ENCODE measurements at places on chromosomes 7 and 10.

- no peak for DNase-seq
Measured at GRCh38 chr10:20984662-20985061, 87.6 kb upstream of the NEBL start.

GRCh38 chr7:106622654-106623314 is 38.2 kb downstream of the CCDC71L start:
- no peak for DNase-seq

GRCh38 chr7:36175886-36176285 is 22.8 kb downstream of the EEPD1 start:
- no peak for DNase-seq

DNA sequence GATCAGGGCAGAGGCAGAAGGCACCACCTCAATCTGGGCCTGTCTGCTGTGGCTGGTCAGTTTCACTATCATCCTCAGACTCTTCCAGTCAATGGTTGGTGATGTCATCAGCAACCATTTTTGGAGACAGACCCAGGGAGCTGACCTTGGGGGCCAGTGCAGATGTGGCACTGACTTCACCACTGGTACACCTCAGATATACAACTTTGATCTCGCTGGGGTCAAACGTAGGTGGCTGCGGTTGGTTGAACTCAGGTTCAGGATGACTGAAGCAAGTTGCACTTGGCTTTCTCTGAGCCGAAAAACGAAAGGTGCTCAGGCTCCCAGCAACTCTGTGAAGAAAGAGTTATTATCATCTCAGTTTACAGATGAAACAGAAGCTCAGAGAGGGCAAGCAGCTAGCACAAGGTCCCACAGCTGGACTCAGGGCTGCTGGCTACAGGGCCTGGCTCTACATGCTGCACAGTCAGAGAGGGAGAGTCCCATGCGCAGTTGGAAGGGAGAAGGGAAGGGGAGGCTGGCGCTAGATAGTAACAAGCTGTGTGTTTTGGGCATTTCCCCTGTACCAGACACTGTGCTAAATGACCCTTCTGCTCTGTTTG is 27.2 kb downstream of the ANKRD16 start:
- no peak for DNase-seq

DNA sequence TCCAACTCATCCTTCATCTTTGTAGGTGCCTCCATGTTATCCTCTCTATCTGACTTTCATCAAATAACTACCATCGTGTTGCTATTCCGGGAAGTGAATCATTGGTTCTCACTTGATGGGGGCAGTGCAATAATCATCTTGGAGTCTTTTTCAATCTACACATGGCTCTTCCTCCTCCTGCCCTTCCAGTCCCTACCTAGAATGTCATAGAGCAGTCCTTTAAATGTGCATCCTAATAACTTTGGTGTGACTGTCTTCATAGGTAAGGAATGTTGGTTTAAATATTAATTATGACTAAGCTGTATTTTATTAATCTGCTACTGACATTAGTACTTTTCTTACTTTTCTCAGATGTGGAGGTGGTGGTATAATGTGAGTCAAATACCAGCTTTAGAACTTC is 8.4 kb upstream of the CDK14 start:
- DNase-seq: no peak

DNA sequence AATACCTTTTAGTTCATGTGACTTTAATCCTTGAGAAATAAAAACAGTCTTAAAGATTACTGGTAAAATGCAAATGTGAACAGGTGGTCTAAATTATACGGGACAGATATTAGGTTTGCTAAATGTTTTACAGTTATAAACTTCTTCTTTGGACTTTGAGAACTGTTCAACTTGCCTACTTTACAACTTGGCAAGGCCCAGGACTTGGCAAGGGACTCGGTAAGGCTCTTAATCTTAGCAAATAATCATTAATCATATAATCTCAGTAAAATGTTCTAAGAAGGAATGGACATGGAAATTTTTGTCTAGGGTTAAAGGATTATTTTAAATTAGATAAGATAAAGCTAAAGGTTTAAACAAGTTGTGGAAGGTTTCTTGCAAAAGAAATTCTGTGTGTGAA is 4.8 kb upstream of the UBE2D4 start:
- DNase-seq: no peak

GRCh38 chr10:106435081-106435480 is 729.4 kb downstream of the SORCS1 start:
- DNase-seq: no peak

DNA sequence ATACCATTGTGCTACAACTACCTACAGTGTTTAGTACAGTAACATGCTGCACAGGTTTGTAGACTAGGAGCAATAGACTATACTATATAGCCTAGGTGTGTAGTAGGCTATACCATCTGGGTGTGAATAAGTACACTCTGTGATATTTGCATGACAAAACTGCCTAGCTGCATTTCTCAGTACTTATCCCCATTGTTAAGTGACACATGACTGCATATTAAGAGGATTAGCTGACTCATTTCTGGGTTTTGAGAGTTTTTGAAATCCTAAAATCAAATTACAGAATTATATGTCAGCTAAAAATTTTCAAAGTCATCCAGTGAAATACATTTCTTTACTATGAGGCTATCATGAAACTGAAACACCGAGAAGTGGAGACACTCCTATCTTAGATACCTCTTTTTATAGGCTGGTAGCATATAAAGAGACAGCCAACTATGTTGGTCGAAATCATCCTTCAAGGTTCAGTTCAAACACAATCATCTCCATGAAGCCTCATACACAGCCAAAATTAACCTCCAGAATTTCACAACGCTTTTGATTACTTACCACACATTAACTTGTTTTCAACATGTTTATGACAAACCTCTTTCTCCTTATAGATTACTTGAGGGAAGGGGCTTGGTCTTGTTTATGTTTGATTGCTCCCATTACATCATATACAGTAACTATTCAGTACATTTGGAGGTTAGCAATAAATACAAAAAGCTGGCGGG is 89.8 kb upstream of the ANK3 start:
- DNase-seq: no peak

GRCh38 chr10:111390813-111391563 is 314.2 kb downstream of the ADRA2A start:
- DNase-seq: no peak

- no peak for DNase-seq
Measured at GRCh38 chr7:155818154-155818819, 6.0 kb upstream of the SHH start.

- no peak for DNase-seq
Measured at GRCh38 chr10:22500656-22501340, 155.5 kb downstream of the SPAG6 start.

DNA sequence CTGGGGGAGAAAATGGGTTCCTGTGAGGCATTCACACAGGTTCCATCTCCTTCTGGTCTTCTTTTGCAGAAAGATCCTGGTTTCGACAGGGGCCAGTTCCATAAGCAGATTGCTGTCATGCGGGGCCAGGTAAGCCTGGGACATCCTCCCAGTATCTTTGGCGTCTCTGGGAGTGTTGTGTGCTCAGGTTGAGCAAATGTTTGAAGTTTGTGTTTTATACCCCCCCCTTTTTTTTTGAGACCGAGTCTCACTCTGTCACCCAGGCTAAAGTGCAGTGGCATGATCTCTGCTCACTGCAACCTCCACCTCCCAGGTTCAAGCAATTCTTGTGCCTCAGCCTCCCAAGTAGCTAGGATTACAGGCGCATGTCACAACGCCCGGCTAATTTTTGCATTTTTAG is 20.0 kb downstream of the AVPI1 start:
- no peak for DNase-seq

DNA sequence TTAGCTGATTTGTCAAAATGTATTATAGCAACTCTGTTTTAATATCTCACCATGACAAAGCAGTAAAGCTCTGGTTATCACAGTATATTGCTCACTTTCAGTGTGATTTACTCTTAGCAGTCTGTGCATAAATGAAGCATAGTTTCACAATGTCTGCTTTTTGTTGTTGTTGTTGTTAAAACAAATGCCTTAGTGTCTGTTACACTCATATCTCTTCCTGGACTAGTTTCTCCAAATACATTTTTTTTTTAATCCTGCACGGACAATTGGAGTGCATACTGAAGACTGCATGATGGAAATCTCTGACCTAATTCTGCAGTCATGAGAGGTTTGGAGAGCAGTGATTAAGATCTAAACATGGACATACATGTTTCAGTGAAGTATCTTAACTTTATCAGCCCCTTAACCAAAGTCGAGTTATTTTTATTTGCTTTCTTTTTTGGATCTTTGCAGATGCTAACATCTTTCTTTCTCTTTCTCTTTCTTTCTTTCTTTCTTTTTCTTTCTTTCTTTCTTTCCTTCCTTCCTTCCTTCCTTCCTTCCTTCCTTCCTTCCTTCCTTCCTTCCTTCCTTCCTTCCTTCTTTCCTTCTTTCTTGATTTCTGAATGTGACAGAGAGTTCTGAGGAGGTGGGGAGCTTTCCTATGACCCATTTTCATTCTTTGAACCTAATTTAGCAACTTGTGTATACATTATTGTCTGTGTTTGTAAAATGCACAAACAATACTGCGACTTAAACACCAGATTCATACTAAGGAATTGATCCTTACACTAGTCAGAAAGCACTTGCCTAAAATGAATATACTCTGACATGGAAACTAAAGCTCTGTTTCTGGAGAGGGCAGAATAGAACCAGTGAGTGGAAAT is 161.5 kb upstream of the AGR3 start:
- DNase-seq: no peak

DNA sequence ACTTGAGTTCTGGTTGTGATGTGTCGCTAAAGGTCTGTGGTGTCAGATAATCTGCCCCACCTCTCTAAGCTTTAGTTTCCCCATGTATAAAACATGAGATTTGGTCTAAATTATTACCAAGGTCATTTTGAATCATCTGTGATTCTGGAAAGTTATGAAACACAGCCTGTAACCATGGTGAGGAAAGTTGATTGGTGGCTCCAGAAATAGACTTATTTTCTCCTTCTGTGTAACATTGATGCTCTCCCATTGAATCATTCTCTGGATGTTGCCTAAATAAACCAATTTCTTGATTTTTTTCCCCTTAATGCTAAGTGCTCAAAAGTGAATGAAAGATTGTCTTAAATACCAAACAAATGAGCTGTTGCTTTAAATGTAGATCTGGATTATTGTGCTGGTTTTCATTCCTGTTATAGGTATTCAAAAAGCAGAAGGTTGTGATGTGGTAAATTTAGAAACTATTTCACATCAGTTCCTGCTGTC is 30.0 kb upstream of the PCGF5 start:
- DNase-seq: no peak

- no peak for DNase-seq
Measured at GRCh38 chr10:29773675-29774091, 138.9 kb upstream of the SVIL start.

GRCh38 chr7:2943851-2944601 is 99.6 kb downstream of the CARD11 start:
- DNase-seq: no peak

- no peak for DNase-seq
Measured at GRCh38 chr7:55457801-55458200, 92.7 kb downstream of the LANCL2 start.

GRCh38 chr10:122636953-122637352 is 62.7 kb downstream of the C10orf120 start:
- DNase-seq: no peak

- no peak for DNase-seq
Measured at GRCh38 chr10:61463035-61463909, 10.1 kb upstream of the TMEM26 start.

- no peak for DNase-seq
Measured at GRCh38 chr10:84603971-84604370, 275.6 kb downstream of the CCSER2 start.

DNA sequence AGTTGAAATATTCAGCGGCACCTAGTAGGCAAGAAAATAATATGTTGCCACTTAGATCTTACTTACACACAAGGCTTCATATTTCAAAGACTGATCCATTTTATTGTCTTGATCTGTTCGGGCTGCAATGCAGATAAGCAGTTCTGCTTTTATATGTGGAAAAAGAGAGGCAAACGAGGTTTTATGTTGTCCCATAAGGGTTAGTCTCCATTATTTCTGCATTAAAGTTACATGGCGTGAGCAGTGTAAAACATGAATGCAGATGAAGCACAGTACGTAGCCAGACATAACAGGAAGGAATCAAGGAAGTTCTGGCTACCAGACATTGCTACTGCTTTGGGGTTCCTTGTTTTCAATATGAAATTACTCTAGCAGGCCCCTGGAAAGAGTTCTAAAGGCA is 224.8 kb downstream of the BBS9 start:
- DNase-seq: no peak

DNA sequence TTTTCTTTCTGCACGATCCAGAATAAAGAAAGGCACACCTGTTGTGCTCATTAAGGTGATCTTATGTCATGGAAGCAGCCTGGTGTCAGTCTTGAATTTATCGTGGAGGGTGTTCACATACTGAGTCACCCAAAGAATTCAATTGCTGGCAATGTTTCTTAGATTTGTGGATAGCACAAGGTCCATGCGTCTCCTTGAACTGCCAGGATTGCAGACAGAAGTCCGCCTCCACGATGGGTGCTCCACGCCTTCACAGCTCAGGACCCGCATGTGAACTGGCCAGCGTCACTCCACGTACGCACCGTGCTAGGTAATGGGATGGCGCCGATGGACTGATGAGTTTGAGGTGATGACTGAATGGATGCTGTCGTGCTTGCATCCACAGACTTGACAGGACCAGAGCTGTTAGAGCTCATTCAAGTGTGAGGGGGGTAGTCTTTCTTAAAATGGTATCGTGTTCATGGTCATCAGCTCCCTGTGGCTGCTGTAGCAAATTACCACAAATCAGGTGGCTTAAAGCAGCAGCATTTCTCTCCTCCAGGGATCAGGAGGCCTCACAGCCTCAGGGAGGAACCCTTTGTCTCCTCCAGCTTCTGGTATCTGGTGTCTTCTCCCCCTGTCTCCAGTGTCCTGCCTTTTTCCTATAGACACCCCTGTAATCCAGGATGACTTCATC is 65.4 kb upstream of the DNAJB6 start:
- DNase-seq: no peak

- DNase-seq: no peak
Measured at GRCh38 chr7:55438757-55439525, 73.8 kb downstream of the LANCL2 start.

DNA sequence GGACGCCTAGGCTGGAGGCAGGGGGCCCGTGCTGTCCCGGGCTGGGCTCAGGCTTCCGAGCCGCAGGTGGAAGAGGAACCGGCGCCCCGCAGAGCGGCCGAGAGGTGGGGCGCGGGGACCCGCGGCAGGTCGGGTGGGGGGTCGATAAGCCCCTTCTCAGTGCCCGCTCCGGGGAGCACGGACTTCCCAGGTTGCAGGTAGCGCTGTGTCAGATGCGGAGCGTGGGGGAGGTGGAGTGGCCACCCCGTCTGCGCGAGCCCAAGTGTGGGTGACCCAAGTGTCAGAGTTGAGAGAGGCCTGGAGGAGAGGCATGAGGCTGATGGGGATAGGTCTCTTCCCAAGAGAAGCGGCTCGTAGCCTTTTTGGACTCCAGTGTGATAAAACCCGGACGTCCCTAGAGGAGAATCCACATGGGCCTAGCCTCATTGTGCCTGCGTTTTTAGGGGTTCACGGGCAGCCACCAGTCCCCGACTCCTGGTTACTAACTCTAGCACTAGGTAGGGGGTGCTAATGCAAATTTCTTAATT is 580 bp downstream of the EEPD1 start:
- no peak for DNase-seq
